Bronchial epithelial cell (primary cell): ENCODE measurements at places on chromosomes 4 and X. TPM values are rescaled to one million over a fixed set of nuclear protein-coding genes. Genes with fewer than 3 reads are reported as not detected.

Gene ENPP6
- total RNA-seq, result not detected in 2 replicates

Gene LNX1
- total RNA-seq, result 1.6 and 3.2 TPM in 2 replicates

Gene GCNA
- total RNA-seq, result 1.6 and 1.7 TPM in 2 replicates

Gene ACTRT1
- not detected in 2 replicates for total RNA-seq

Gene PHOX2B
- not detected in 2 replicates for total RNA-seq

Gene MAP3K15
- under 0.01 TPM in 1 of 2 replicates, not detected in the other for total RNA-seq

Gene IL2
- not detected in 2 replicates for total RNA-seq

Gene TRMT44
- 10.0 and 14.1 TPM in 2 replicates for total RNA-seq

Gene TMEM154
- total RNA-seq, result 22.4 and 39.4 TPM in 2 replicates

Gene MTNR1A
- 0.26 and 0.38 TPM in 2 replicates for total RNA-seq

Gene DUSP21
- not detected in 2 replicates for total RNA-seq

Gene ZGRF1
- 1.2 and 2.4 TPM in 2 replicates for total RNA-seq

Gene GLOD5
- total RNA-seq, result not detected in 2 replicates

Gene MAGEA2
- not detected in 2 replicates for total RNA-seq

Gene FREM3
- total RNA-seq, result not detected in 2 replicates

Gene TMEM150C
- total RNA-seq, result under 0.01 and 0.13 TPM in 2 replicates

Gene RS1
- total RNA-seq, result not detected in 2 replicates

Gene VCX
- not detected in 2 replicates for total RNA-seq

Gene MAGEA4
- total RNA-seq, result not detected in 2 replicates

Gene CSAG1
- total RNA-seq, result not detected in 2 replicates

Gene GPRIN3
- total RNA-seq, result not detected in 2 replicates

Gene APLN
- under 0.01 and 0.13 TPM in 2 replicates for total RNA-seq

Gene GPR50
- not detected in 2 replicates for total RNA-seq

Gene CPXCR1
- total RNA-seq, result not detected in 2 replicates

Gene FRMPD3
- total RNA-seq, result not detected in 2 replicates

Gene TEC
- total RNA-seq, result 0.53 and 2.8 TPM in 2 replicates

Gene FAM156A
- 6.6 and 8.8 TPM in 2 replicates for total RNA-seq

Gene RNF212
- under 0.01 and 0.64 TPM in 2 replicates for total RNA-seq

Gene STBD1
- total RNA-seq, result 9.5 and 10.0 TPM in 2 replicates

Gene USP17L29
- total RNA-seq, result not detected in 2 replicates

Gene RIPPLY1
- total RNA-seq, result 0.13 TPM in 1 of 2 replicates, not detected in the other

Gene UGT2B17
- total RNA-seq, result 0.13 TPM in 1 of 2 replicates, not detected in the other

Gene PARM1
- total RNA-seq, result 0.13 TPM in 1 of 2 replicates, not detected in the other

Gene ADH1A
- total RNA-seq, result not detected in 2 replicates

Gene SAGE1
- not detected in 2 replicates for total RNA-seq

Gene CCSER1
- total RNA-seq, result 6.6 and 10.9 TPM in 2 replicates

Gene PCYT1B
- under 0.01 and 0.13 TPM in 2 replicates for total RNA-seq

Gene SLC26A1
- under 0.01 and 0.13 TPM in 2 replicates for total RNA-seq

Gene SLC38A5
- total RNA-seq, result 134 and 348 TPM in 2 replicates

Gene IL1RAPL2
- total RNA-seq, result 0.13 TPM in 1 of 2 replicates, not detected in the other

Gene RAB39B
- total RNA-seq, result 0.26 and 2.6 TPM in 2 replicates

Gene PASD1
- total RNA-seq, result not detected in 2 replicates

Gene NMU
- 4.2 and 20.4 TPM in 2 replicates for total RNA-seq

Gene ENPEP
- total RNA-seq, result not detected in 2 replicates

Gene HPSE
- 2.6 and 9.7 TPM in 2 replicates for total RNA-seq

Gene OFD1
- 13.4 and 26.0 TPM in 2 replicates for total RNA-seq

Gene AGTR2
- not detected in 2 replicates for total RNA-seq

Gene ADRA2C
- under 0.01 and 0.13 TPM in 2 replicates for total RNA-seq
